NCI-H2081 (cell line): ENCODE measurements at places on chromosomes 7 and 10.
A peak's percentile ranks its signal among the peaks of the same experiment; 100 is the strongest.

DNA sequence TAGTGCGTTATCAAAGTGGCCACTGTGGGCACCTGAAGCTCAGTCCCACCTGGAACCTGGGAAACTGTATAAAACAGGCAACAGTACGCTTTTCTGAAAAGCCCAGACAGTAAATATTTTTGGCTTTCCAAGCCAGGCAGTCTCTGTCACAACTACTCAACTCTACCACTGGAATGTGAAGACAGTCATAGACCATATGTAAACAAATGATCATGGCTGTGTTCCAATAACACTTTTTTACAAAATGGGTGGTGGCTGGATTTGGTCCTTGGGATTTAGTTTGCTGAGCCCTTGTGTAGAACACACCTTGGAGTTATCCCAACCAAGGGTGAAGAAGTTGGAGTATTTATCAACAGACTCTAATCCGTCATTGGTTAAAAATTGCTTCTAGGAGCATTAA is 259.9 kb downstream of the SKIDA1 start:
- no peak for DNase-seq

DNA sequence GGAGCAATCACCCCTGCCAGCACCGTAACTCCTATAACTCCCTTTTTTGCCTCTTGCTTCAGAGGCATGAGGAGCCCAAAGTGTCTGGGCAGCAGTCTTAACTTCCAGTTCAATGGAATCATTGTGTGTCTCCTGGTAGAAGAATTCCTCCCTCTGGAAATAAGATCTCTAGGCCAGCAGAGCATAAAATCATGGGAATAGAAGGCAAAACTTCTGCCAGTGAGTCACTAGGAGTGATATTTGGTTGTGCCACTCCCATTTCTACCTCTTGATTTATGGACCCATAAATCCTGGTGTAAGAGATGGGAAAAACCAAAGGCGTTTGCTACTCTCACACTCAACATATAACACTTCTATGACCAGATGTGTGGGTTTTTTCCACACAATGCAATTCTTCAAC is 104.9 kb upstream of the FAM180A start:
- no peak for DNase-seq

GRCh38 chr10:104440221-104440620 is 86.6 kb downstream of the CFAP58 start:
- no peak for DNase-seq

- DNase-seq: peak; percentile 79
Observed at GRCh38 chr10:88702848-88703597, 3.0 kb upstream of the LIPK start.

DNA sequence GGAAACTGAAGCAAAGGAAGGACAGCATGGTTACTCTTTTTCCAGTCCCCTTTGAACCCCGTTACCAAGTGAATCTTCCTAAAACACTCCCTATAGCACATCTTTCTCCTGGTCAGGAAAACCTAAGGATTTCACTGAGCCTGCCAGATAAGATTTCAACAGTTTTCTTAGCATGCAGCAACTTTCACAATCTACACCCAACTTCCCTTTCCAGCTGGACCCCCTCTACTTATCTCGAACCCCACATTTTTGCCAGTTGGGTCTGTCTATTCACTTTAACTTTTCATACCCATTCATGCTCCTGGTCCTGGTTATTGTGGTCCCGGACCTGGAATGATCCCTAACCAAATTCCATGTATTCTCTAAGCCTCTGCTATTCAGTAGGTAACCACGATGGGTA is 14.9 kb upstream of the CPVL start:
- no peak for DNase-seq

DNA sequence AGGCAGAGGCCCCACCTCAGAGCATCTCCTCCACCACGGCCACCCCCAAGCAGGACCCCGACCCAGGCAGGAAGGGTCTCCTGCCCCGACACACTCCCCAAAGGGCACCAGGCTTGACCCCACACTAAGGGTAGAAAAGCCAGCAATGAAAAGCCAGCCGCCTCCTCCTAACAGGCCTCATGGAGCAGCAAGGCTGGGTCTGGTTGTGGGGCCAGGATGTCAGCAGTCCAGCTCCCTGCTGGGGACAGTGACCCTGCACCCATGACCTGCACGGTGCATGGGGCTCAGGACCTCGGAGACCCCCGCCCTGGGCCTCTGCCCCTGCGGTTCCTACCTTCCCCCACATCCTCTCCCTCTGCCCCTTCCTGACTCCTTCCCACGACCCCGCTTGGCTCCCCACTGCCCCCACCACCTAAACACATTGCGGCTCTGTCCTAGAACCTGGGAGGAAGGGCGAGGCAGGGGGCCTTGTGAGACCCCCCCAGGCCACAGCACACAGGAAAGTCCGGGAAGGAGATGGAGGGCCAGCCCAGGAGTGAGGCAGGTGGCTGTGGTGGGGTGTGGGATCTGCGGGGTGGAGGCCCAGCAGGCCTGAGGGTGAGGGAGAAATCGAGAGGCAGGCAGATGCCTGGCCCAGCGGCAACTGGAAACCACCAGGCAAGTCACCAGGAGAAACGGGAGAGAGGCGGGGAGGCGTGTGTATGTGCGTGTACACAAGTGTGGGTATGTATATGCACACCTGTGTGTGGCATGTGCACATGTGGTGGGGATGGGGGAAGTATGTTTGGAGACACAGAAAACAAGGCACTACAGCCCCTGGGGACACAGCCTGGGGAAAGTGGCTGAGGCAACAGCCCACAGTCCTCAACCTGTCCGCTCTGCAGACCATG is 229.9 kb downstream of the MAD1L1 start:
- no peak for DNase-seq
